ENCODE measurements at places on chromosomes 3 and 15.

- DNase-seq, result no peak
Measured at GRCh38 chr3:5980475-5980874, 793.0 kb downstream of the EDEM1 start.

GRCh38 chr15:88814393-88814792, 11.2 kb downstream of the ACAN start:
- no peak for DNase-seq

GRCh38 chr3:182342252-182342651, 451.1 kb upstream of the ATP11B start:
- DNase-seq, result no peak

DNA sequence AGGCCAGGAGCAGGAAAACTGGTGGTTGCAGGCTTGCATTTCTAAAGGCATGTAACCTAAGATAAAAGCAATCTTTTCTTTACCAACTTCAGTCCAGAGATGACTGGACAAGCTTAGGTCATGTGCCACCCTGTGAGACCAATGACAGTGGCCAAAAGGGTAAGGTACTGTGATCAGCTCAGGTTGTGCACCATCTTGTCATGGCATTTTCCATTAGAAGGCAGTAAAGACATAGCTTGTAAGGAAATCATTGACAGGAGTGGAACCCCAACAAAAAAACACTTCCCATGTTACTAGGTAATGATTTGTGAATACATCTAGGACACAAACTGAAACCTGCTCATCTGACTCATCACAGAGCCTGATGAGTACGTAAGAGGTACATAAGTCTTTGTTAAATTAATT, 35.2 kb downstream of the SSR3 start:
- DNase-seq, result no peak

DNA sequence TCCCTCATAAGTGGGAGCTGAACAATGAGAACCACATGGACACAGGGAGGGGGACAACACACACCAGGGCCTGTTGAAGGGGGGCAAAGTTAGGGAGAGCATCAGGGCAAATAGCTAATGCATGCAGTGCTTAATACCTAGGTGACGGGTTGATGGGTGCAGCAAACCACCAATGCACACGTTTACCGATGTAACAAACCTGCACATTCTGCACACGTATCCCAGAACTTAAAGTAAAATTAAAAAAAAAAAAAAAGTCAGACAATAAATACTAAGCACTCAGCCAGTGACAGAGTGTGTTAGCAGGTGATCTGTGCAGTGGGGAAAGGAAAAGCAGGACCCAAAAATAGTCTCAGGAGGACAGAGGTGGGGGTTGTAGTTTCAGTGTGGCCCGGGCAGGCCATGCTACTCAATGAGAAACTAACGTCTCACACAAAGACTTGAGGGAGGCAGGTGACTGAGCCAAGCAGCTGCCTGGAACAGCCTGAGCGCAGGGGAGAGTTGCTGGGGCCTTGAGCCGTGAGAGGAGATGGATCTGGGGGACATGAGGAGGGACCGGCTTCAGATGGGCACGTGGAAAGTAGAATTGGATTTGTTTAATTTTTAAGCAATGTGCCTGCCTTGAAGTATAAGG, 18.4 kb downstream of the ANKDD1A start:
- DNase-seq, result no peak

DNA sequence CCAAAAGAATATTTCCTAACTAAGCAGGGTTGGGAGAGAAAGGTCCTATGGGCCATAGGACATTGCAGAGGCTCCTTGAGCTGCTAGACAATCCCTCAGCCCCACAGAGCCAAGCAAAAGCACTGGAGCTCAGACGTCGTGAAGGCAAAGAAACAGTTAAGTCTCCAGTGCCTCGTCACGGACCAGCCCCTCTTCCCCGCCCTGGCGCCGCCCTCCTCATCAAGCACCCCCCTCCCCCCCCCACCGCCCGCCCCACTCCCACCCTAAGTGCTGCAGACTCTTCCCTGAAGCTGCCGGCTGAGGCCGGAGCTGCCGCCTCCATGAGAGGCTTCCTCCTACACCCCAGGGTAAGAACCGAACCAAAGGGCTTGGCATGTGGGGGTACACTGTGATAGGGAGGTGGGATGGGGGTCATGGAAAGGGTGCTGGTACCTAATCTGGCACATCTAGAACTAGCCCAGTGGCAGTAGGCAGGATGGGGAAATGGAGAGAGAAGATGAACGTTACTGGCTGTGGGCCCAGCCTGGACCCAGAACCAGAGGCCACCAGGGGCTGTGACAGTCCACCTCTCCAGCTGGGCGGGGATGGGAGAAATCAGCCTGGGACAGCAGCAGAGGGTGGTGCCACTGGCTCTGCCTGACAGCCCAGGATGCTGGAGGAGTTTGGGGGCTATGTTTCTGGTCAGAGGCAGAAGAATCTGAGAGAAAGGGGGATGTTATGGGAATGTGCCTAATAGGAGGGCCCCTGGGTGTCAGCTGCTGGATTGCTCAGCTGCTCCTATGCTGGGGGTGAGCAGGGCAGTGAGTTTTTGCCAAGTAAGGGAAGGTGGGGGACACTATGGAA, at the start of gene MAP1A:
MAP1A (plus strand) TSS at position 255 of the 843 bp plus-strand sequence. CDS start 3,866 bp downstream, outside the sequence.
- DNase-seq, result no peak

DNA sequence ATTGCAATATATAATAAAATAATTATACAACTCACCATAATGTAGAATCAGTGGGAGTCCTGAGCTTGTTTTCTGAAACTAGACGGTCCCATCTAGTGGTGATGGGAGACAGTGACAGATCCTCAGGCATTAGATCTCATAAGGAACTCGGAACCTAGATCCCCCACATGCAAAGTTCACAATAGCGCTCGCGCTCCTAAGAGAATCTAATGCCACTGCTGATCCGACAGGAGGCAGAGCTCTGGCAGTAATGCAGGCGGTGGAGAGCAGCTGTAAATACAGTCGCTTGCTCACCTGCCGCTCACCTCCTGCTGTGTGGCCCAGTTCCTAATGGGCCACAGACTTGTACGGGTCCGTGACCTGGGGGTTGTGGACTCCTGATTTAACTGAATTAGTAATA, 87.8 kb downstream of the P3H2 start:
- no peak for DNase-seq

- no peak for DNase-seq
Measured at GRCh38 chr15:41713047-41713446, 52.8 kb downstream of the MGA start.

DNA sequence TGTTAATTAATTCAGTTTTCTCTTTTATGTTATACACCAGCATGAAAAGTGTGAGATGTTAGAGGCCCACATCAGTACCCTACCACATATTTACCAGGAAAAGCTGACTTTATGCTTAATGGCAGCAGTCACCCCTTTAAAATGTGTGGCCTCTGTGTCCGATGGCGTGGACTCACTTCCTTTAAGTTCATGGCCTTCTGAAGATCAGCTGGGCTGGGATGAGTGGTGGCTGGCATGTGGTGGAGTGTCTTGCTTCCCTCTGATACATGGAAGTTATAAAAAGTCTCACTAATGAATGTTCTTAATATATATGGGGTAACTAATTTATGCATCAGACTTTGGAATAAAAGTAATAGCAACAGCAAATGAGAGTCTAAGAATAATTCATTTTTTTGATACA, 32.1 kb downstream of the PPARG start:
- DNase-seq, result no peak

- no peak for DNase-seq
Measured at GRCh38 chr15:69994429-69995205, 103.1 kb downstream of the TLE3 start.

GRCh38 chr3:183455089-183455488, 26.7 kb upstream of the MCF2L2 start:
- DNase-seq, result no peak
